Mammary microvascular endothelial cell (primary cell): ENCODE measurements at places on chromosomes 1 and 21. TPM values are rescaled to one million over a fixed set of nuclear protein-coding genes. Genes with fewer than 3 reads are reported as not detected.

KRTAP24-1 gene
- total RNA-seq, result not detected in 2 replicates

TP73 gene
- not detected in 2 replicates for total RNA-seq

MAB21L3 gene
- total RNA-seq, result not detected in 2 replicates

GPR52 gene
- total RNA-seq, result not detected in 2 replicates

RIPPLY3 gene
- total RNA-seq, result 0.05 TPM in 1 of 2 replicates, not detected in the other

TSSK3 gene
- not detected in 2 replicates for total RNA-seq

KCNE1 gene
- total RNA-seq, result not detected in 2 replicates

GPX7 gene
- 18.5 and 19.3 TPM in 2 replicates for total RNA-seq

TNFRSF4 gene
- total RNA-seq, result 1.4 and 2.0 TPM in 2 replicates

MMP23B gene
- 0.49 and 2.4 TPM in 2 replicates for total RNA-seq

IGSF5 gene
- total RNA-seq, result 0.13 TPM in 1 of 2 replicates, not detected in the other

NKAIN1 gene
- 0.47 TPM in 1 of 2 replicates, not detected in the other for total RNA-seq

ACTA1 gene
- not detected in 2 replicates for total RNA-seq

FTCD gene
- not detected in 2 replicates for total RNA-seq

SLC25A24 gene
- total RNA-seq, result 45.6 and 51.4 TPM in 2 replicates

KRTAP10-4 gene
- not detected in 2 replicates for total RNA-seq

SGIP1 gene
- total RNA-seq, result 3.1 and 9.4 TPM in 2 replicates

B4GALT2 gene
- total RNA-seq, result 92.8 and 105 TPM in 2 replicates

AADACL3 gene
- total RNA-seq, result not detected in 2 replicates

PRRX1 gene
- not detected in 2 replicates for total RNA-seq

SIK1 gene
- 0.67 and 0.94 TPM in 2 replicates for total RNA-seq

LRRC39 gene
- total RNA-seq, result 0.13 TPM in 1 of 2 replicates, not detected in the other

INSRR gene
- total RNA-seq, result not detected in 2 replicates

CELA2B gene
- not detected in 2 replicates for total RNA-seq

LCE2B gene
- total RNA-seq, result not detected in 2 replicates

CFHR4 gene
- not detected in 2 replicates for total RNA-seq

MAD2L2 gene
- total RNA-seq, result 43.5 and 49.7 TPM in 2 replicates

RGS8 gene
- total RNA-seq, result not detected in 2 replicates

RBP7 gene
- total RNA-seq, result 0.39 TPM in 1 of 2 replicates, not detected in the other

OLIG2 gene
- total RNA-seq, result not detected in 2 replicates

DCST1 gene
- not detected in 2 replicates for total RNA-seq

KCNH1 gene
- not detected in 2 replicates for total RNA-seq

PTPRC gene
- total RNA-seq, result not detected in 2 replicates

CD58 gene
- 9.7 and 19.7 TPM in 2 replicates for total RNA-seq

SH2D5 gene
- total RNA-seq, result 2.9 and 5.1 TPM in 2 replicates

BRDT gene
- total RNA-seq, result not detected in 2 replicates

NBPF6 gene
- not detected in 2 replicates for total RNA-seq

PKLR gene
- total RNA-seq, result not detected in 2 replicates

ZMYND12 gene
- total RNA-seq, result 0.34 and 0.47 TPM in 2 replicates

LYPLAL1 gene
- total RNA-seq, result 17.4 and 20.9 TPM in 2 replicates

LYPD8 gene
- not detected in 2 replicates for total RNA-seq

RNU1-3 gene
- total RNA-seq, result under 0.01 TPM in 1 of 2 replicates, not detected in the other

ABCA4 gene
- 2.3 and 3.8 TPM in 2 replicates for total RNA-seq

CNKSR1 gene
- total RNA-seq, result not detected in 2 replicates

NECTIN4 gene
- total RNA-seq, result 0.47 and 0.54 TPM in 2 replicates
